Colonic mucosa (tissue), 4 donors: ENCODE measurements at places on chromosomes 7 and 10. TPM values are rescaled to one million over a fixed set of nuclear protein-coding genes. Genes with fewer than 3 reads are reported as not detected.
A peak's percentile ranks its signal among the peaks of the same experiment; 100 is the strongest.

DNA sequence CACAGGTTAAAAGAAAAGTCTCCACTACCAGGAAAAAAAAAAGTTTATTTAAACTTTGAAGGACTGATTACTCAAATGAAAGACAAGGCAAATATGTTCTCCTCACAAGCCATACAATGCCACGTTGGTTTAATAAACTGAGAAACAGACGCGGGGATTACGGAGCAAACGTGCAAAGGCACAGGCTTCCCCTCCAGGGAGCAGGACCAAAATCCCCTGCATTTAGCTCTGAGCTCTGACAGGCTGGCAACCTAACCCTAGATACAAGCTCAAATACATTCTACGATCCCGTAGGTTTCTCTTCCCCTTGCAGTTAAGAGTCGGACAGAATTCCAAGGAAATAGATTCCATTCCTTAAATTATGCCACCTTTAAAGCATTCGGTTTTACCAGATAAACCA is 7.7 kb upstream of the GRB10 start:
- H3K36me3 ChIP-seq = no peaks in the 10 kb centered on the region
- peaks cover 4% of the 10 kb centered on the region for H3K4me1 ChIP-seq
- peaks cover 6% of the 10 kb centered on the region for H3K27me3 ChIP-seq

GRCh38 chr7:150978126-150978789 is at the start of gene KCNH2:
Gene KCNH2 (minus strand): TSS chr7:150978321. CDS start chr7:150977913, 408 bp downstream.
- peak within 1 kb of the TSS; percentile 19 for H3K4me3 ChIP-seq
- H3K27me3 ChIP-seq = peaks cover 21% of the 10 kb centered on the region
- no peak within 1 kb of the TSS for H3K27ac ChIP-seq

DNA sequence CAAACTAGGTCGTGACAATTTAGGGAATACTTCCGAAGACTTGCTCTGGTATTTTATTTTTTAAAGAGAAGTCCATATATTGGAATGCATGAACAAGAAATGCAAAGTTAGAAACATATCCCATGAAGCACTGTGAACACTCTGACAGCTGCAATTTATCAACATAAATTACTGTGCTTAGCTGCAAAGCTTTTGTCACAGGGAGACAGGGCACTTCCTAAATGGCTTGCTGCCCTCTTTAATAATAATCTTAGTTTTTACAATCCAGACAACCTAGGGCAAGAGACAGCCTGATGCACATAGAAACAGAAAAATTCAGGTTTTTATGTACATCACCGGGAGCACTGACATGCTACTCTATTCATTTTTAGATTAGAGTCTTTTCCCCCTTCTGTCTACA is 78.3 kb upstream of the NOBOX start:
- H3K4me3 ChIP-seq = no peak overlapping the region
- DNase-seq = no peak
- no peaks in the 10 kb centered on the region for H3K4me1 ChIP-seq
- no peaks in the 10 kb centered on the region for H3K36me3 ChIP-seq

IL2RA gene
- total RNA-seq = 1.7 TPM

CHAT gene
- 1.2 TPM for total RNA-seq

DNA sequence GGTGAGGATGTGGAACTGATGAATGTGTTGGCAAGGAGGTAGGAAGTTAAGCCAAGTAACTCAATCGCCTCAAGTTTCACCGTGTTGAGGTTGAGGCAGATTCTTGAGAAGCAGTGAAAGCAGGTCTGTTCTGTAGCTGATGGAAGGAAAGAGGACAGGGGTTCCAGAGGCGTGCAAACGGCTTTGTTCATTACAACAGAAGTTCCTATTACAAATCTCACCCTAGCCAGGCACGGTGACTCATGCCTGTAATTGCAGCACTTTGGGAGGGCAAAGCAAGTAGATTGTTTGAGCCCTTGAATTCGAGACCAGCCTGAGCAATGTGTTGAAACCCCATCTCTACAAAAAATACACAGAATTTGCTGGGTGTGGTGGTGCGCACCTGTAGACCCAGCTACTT is 36.9 kb upstream of the PTF1A start:
- no peaks in the 10 kb centered on the region for H3K36me3 ChIP-seq
- H3K4me1 ChIP-seq = no peaks in the 10 kb centered on the region
- DNase-seq = no peak
- H3K27ac ChIP-seq = no peak overlapping the region
- H3K27me3 ChIP-seq = no peaks in the 10 kb centered on the region
- no peak overlapping the region for H3K4me3 ChIP-seq

- no peak for DNase-seq
- no peaks in the 10 kb centered on the region for H3K4me1 ChIP-seq
- no peaks in the 10 kb centered on the region for H3K36me3 ChIP-seq
- H3K27ac ChIP-seq = no peak overlapping the region
- no peaks in the 10 kb centered on the region for H3K27me3 ChIP-seq
- H3K4me3 ChIP-seq = no peak overlapping the region
These were observed 2.9 kb upstream of the NRAP start for GRCh38 chr10:113666682-113667252.

ATOH7 gene
- 0.17 TPM for total RNA-seq
